ENCODE measurements at places on chromosomes 13 and 19. TPM values are rescaled to one million over a fixed set of nuclear protein-coding genes. Genes with fewer than 3 reads are reported as not detected.

ANKRD24 gene
- total RNA-seq = 0.53 TPM

F7 gene
- total RNA-seq = not detected

ACP7 gene
- 0.23 TPM for total RNA-seq

ZNF578 gene
- 1.4 TPM for total RNA-seq

SLC1A6 gene
- total RNA-seq = not detected

ETV2 gene
- total RNA-seq = 0.23 TPM

LRRC25 gene
- not detected for total RNA-seq
